ENCODE measurements at places on chromosomes 12 and 14.

DNA sequence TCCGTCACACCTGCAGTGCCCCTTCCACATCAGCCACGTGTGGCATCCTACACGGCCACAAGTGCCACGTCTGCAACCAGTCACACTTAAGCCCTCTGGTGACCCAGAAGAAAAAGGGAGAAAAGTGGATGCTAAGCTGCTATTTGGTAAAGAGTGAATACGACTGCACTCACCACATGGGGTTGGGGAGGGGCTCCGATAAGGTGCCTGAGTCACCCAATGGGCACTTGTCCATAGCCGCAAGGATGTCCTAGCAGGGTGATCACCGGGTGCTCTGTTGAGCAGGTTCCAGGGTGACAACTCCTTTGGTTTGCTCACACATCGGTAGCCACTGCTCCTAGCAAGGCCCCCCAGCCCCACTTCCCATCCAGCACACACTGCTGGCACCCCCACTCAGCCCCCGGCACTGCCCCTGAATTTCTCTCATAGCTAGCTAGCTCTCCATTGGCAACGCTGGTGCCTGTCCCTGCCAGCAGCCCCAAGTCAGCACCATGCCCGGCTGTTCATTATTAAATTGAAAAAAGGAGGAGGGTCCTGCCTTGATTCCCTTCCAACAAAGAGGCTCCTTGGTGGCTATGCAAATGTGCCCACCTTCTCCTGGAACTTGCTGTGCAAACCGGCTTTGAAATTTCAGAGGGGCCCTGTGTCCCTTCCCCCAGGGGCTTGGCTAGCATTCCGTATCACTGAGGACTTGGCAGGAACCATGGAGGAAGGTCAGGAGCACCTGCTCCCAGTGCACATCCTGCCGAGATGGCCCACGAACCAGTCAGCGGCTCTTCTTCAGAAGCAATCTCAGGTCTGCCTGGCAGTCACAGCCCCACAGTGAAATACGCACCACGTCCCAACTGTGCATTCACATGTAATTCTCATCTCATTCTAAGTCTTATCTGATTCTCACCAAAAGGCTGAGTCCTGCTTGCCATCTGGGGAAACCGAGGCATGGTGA is 227.7 kb upstream of the DIO3 start:
- DNase-seq: no peak

GRCh38 chr12:121673013-121673511 is 3.6 kb upstream of the MORN3 start:
- DNase-seq: peak; percentile 21

DNA sequence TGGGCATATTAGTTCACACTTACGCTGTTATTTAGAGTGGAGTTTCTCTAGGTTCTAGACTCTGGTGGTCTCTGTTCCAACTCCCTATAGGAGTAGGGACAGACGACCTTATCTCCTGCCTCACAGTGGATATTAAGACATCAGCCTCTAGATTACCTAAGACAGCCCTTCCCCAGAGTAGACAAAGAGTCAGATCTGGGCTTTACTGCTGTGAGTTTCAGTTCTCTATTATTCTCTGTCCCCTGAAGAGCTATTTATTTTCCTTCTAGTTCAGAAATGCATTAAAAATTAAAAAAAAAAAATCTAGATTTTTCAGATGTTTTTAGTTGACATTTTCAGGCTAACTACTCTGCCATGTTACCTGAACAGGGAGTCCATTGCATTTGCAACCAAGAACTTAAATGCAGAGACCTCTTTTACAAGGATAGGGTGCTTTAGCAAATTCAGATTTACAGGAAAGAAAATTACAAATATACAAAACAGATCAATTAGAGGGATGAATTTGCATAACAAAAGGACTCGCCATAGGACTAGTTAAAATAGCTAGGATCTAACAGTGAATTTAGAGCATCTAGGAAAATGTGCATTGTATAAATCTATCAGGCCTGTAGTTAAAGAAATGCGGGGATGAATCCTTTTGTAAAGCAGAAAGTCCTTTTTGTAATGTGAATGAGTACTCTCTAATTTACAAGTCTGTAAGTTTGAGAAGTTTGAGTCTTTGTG is 381.4 kb downstream of the APAF1 start:
- no peak for DNase-seq

DNA sequence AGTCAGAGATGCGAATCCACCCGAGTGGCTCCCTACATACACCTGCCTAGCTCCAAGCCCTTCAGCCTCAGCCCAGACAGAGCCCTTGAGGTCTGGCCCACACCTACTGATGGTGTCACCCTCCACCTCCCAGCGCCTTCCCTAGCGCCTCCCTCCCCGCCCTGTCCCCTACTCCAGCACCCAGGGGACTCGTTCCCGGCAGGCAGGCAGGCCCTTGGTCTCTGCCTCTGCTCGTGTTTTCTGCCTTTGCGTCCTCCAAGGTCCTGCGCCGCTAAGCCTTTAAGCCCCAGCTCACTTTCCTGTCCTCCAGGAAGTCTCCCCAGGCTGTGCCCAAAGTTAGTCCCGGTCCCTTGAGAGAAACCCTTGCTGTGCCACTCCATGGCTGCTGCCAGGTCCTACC is 12.7 kb downstream of the INF2 start:
- DNase-seq: no peak

GRCh38 chr14:55025948-55026347 is 951 bp downstream of the WDHD1 start:
- DNase-seq: no peak

DNA sequence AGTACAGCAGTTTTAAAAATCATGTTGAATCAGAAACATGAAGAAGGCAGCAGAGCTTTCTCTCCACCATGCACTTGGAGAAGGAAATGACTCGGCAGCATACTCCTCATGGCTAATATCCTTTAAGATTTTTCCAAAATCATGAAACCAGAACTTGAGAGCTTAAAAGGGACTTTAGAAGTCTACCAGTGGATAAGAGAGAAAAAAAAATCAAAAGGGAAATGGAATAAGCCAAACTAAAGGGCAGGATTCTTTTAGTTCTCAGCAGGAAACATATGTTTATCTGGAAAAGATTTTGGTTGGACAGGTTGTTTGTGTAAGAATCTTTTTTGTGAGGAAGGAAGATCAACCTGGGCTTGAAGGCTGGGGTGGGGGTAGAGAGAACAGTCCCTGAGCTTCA is 111.8 kb downstream of the PRKCH start:
- no peak for DNase-seq

- peak; percentile 27 for DNase-seq
Observed at GRCh38 chr12:92786045-92786444, 83.3 kb downstream of the PLEKHG7 start.

- no peak for DNase-seq
Observed at GRCh38 chr14:49497267-49497666, 88.9 kb downstream of the RPS29 start.

Data from fibroblast of gingiva (primary cell).